ENCODE measurements at places on chromosomes 16 and 17.
A peak's percentile ranks its signal among the peaks of the same experiment; 100 is the strongest.

DNA sequence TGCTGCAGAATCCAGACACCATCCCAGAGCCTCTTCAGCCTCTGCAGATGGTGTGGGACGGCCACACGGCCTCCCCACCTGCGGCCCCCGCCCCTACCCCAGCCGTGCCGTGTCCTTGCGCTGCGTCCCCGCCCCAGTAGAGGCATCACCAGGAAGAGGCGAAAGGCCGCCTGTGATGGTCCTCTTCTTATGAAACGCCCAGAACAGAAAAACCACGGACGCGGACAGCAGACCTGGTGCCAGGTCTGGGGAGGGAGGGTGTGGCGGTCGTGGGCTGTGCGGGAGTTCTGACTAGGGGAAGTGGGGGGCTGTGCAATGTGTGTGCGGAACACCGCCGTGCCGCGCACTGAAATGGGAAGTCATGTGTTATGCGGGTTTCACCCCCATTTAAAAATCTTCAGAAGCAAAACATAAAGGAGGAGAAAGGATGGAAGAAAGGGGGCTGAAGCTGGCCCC lies 25.5 kb downstream of the ACSF3 start:
- DNase-seq, result no peak

- DNase-seq, result no peak
Measured at GRCh38 chr16:25689137-25689836, 2.5 kb upstream of the HS3ST4 start.

DNA sequence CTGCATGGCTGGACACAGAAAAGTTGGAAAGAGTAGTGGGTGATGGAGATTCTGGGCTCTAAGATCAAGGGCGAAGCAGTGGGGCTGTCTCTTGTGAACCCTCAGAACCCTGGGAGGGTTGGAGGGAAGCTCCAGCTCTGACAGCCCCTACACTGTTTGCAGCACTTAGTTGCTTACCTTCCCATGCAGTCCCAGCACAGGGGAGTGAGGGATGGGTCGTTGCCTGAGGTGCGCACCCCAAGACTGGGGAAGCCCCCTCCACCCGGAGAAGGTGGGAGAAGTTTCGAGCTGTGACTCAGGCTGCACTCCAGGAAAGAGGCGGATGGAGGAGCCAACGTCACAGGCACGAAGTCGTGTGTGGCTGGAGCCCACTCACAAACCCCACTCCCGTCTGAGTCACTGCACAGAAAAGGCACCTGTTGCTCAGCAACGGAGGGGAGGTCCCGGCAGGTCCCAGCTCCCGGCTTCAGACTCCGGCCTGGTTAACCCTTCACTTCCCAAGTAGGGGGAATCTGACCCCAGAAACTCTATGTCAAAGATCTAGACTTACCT lies 60.1 kb downstream of the AIPL1 start:
- DNase-seq, result peak; percentile 49

- DNase-seq, result no peak
Measured at GRCh38 chr17:20066253-20066652, 57.1 kb downstream of the SPECC1 start.

DNA sequence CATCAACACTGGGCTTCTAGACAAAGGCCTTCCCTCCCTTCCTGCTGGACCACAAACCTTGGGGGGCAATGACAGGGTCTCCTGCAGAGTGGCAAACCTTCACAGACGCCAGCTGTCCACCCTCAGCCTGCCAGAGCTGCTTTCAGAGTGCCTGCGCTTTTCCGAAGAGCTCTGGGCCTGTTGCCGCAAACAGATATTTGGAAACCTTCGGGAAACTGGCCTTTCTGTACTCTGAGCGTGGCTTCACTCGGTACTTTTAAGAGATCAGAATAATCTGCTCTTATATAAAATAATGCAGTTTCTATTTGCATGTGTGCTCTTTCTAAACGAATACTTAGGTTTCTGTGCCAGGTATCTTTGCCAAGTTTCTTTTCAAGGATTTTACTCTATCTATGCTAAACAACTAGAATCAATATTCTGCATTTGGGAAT lies 152.1 kb upstream of the CHMP6 start:
- no peak for DNase-seq

- DNase-seq, result no peak
Measured at GRCh38 chr16:31535737-31536136, 8.0 kb downstream of the AHSP start.

- DNase-seq, result no peak
Measured at GRCh38 chr17:9071016-9071415, 49.7 kb downstream of the NTN1 start.

- no peak for DNase-seq
Measured at GRCh38 chr17:55190748-55191147, 74.0 kb upstream of the HLF start.

DNA sequence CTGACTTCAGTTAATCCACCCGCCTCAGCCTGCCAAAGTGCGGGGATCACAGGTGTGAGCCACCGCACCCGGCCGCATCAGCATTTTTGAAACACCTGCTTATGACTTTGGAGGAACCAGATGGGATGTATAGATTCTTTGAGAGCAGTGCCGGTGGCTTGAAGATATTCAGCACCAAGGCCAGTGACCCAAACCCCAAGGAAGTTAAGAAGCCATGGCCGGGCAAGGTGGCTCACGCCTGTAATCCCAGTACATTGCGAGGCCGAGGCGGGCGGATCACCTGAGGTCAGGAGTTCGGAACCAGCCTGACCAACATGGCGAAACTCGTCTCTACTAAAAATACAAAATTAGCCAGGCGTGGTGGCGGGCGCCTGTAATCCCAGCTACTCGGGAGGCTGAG lies 43.9 kb downstream of the TRARG1 start:
- DNase-seq, result peak; percentile 46

DNA sequence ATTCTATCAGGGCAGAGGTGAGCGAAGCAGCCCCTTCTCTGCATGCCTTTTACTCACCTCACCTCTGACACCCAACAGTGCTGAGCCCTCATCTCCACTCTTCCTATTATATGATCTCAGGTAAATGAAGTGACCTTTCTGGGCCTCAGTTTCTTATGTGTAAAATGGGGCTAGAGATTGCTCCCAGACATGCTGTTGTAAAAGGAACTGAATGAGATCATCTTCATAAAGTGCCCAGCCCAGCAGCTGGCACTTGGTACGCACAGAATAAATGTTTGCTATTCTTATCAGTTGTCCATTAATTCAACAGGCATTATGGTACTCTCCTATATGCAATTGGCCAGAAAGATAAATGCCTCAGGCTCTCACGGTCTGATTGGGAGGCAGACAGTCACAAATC lies 4.5 kb upstream of the GALK1 start:
- no peak for DNase-seq

- no peak for DNase-seq
Measured at GRCh38 chr17:37518826-37519225, 29.1 kb downstream of the DUSP14 start.

DNA sequence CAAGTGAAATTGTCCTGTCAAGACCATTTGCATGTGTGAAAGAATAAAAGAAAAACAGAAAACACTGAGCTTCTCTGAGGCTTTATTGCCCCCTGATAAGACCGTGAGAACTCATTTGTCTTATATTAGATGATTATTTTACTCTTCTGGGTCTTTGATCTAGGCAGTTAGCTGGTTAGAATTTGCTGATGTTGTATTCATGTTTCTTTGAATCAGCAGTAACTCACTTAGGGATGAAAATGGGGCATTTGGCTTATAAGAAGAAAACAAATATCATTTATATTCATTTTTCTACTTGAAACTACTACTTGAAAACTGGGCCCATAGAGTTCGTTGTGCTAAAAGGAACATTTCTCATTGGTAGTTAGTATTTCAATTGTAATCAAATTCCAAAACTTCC lies 93.1 kb upstream of the RBFOX1 start:
- DNase-seq, result no peak

GRCh38 chr17:28970879-28971278 lies 19.6 kb upstream of the PHF12 start:
- no peak for DNase-seq

GRCh38 chr16:81595629-81596292 lies 151.2 kb downstream of the CMIP start:
- no peak for DNase-seq

- DNase-seq, result peak; percentile 36
Measured at GRCh38 chr16:46884513-46885293, 541 bp downstream of the GPT2 start.

GRCh38 chr17:59421722-59422121 lies 90.3 kb downstream of the YPEL2 start:
- DNase-seq, result no peak

GRCh38 chr16:56679818-56680217 lies 2.5 kb upstream of the MT1X start:
- DNase-seq, result no peak

DNA sequence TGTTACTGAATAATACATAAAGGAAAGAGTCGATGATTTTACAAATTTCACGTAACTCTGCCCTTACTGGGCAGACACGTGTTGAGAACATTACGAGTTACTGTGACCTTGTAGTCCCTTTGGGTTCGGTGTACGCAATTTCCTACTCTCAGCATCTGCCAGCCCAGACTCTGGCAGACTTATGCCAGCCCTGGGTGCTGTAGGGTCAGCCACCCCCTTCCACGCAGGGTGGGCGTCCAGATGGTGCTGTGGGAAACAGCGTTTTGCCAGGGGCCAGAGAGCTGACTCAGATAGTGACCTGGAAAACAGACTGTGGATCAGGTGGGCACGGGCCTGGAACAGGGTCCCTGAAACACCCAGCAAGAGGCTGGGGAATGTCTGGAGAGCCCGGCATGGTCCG lies 148.9 kb downstream of the RPTOR start:
- no peak for DNase-seq

GRCh38 chr16:89925596-89926079 lies 2.5 kb downstream of the TUBB3 start:
- DNase-seq, result peak; percentile 58

- no peak for DNase-seq
Measured at GRCh38 chr16:89576153-89577054, 846 bp downstream of the CPNE7 start.

DNA sequence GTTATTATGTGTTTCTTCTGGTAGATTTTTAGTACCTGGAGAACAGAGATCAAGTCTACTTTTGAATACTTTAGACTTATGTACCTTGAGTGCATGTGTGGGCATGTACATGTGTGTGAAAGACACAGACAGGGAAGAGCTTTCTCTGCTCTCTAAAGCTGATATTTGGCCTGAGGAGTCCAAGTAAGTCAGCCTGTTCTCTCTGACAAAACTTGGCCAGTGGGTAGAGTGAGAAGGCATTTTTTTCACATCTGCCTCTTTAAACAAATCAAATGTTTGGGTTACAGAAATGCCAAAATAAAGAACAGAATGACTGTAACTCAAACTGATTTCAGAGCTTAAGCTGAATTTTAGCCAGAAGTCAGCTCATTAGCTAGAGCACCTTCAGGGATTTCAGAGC lies 309.7 kb upstream of the DYNLRB2 start:
- DNase-seq, result no peak

DNA sequence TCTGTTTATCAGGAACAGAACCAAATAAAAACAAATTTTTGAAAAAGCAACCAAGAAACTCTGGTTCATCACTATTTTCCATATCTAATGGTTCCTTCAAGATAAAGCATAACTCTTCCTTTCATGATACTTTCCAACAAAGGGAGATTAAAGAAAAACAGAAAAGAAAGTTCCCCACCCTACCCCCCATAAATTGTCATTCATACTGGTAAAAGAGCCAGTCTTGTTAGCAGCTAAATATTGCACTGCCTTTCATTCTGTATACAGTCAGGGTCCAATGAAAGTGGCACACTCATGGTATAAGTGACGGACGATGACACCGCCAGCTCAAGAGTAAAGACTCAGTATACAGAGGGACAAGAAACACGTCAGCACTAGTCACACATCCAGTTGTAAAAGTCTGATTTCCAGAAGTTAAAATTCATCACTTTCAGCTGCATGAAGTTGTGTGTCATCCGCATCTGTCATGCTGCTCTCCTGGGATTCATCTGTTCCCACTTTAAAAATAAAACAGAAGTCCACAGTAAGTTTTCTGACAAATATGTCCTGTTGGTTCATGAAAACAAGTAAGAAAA lies 68.5 kb downstream of the CDC27 start:
- no peak for DNase-seq

GRCh38 chr16:19844945-19845641 lies 39.6 kb downstream of the GPRC5B start:
- DNase-seq, result no peak

DNA sequence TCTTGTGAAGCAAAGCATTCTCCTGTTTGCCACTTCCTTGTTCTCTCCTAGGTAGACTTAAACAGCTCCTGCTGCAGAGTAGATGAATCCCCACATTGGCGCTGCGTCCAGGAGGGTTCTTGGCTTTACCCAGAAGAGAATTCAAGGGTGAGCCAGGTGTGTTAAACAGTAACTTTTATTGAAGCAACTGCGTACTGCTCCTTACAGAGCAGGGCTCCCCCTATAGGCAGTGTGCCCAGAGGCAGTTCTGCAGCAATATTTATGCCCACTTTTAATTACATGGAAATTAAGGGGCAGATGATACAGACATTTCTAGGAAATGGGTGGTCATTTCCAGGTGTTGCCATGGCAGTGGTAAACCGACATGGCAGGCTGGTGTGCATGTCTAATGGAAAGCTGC lies 987.6 kb upstream of the RBFOX1 start:
- no peak for DNase-seq

GRCh38 chr16:48330189-48330840 lies 54.9 kb downstream of the SIAH1 start:
- no peak for DNase-seq

- no peak for DNase-seq
Measured at GRCh38 chr17:3978421-3979289, 14.4 kb upstream of the ATP2A3 start.

GRCh38 chr17:75891605-75892555 lies 4.9 kb downstream of the TRIM65 start:
- no peak for DNase-seq

- no peak for DNase-seq
Measured at GRCh38 chr17:68420065-68420464, 37.2 kb downstream of the WIPI1 start.

DNA sequence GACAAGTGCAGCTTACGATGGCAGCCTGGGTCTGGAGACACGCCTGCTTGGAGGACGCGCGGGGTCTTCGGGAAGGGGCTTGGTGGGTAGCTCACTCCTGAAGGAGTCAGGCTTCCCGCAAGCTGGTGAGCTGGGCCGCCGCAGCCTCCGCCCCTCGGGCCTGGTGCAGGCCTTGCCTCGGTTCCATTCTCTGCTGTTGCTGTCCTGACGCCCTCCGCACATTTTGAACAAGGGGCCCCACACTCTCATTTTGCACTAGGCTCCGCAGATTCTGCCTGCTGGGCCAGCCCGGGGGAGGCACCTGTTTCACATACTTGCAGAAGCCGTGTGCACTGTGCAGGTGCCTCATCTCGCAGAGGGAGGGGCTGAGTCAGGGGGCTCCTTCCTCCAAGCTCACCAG lies 31.9 kb upstream of the CBX4 start:
- no peak for DNase-seq

- peak; percentile 83 for DNase-seq
Measured at GRCh38 chr17:63675607-63676546, 24.0 kb downstream of the LIMD2 start.

- DNase-seq, result peak; percentile 76
Measured at GRCh38 chr17:6476076-6476809, 32.0 kb downstream of the PIMREG start.
